ENCODE measurements at places on chromosomes 16 and 17.

DNA sequence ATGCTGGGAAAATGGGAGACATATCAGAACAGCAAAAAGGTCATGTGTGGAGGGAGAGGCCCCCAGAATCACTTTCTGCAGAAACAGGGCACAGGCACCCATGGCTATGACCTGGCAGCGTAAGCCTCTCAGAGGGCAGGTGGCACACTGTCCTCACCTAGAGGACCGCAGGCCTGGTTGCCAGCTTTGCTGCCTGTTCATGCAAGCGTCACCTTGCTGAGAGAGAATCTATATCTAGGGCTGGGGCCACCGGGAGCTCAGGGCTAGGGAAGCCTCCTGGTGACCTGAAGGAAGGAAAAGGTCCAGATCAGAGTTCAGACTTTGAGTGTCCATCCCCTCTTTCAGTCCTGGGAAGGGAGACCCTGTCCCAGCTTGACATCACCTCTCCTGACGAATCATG is 78.7 kb downstream of the GOSR1 start:
- H3K27ac ChIP-seq: no peak overlapping the region
- no peak overlapping the region for H3K4me3 ChIP-seq
- no peak for DNase-seq
- H3K36me3 ChIP-seq: no peaks in the 10 kb centered on the region
- no peaks in the 10 kb centered on the region for H3K27me3 ChIP-seq

DNA sequence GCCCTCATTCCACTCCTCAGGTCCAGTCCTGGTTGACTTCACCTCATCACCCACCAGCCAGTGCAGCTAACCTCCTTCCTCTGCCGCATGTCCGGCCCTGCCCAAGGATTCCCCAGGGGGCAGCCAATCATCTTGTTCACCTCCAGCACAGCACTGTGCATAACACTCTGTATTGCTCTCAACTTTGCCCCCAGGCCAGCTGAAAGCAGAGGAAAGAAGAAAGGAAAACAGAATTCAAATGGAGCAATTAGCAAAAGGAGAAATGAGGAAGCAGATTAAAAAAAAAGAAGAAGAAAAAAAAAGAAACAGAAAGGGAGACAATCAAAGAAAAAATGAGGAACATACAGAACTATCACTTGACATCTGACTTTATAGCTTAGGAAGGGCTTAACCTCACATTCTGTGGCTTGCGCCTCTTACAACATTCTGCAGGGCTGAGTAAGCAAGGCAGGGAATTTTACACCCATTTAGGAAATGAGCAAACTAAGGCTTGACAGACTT is 26.1 kb downstream of the GAS7 start:
- no peak for DNase-seq
- H3K27me3 ChIP-seq: no peaks in the 10 kb centered on the region
- peaks cover 8% of the 10 kb centered on the region for H3K4me1 ChIP-seq
- H3K27ac ChIP-seq: peak overlapping the region; percentile 52
- no peak overlapping the region for H3K4me3 ChIP-seq
- H3K36me3 ChIP-seq: no peaks in the 10 kb centered on the region

DNA sequence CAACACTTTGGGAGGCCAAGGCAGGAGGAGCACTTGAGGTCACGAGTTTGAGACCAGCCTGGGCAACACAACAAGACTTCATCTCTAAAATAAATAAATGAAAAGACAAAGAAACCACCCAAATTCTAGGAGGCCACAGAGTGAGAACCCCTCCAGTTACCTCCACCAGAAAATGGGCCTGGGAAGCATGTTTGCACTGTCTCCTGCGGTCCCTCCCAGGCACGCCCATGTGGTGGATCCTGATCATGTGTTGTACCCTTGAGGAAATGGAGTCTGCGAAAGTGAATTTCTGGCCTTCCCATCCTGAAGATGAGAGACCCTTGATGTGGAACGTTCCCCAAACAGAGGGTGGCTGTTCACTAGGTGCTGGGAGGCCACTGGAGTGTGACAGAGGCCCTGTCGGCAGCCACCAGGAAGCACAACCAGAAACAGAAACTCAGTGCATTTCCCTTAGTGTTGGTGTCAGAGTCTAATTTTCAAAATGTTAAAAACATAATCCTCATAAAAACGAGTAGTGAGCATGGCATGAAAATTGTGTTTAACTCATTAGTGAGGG is 19.2 kb upstream of the USP22 start:
- no peaks in the 10 kb centered on the region for H3K36me3 ChIP-seq
- DNase-seq: no peak
- H3K27me3 ChIP-seq: no peaks in the 10 kb centered on the region
- no peak overlapping the region for H3K4me3 ChIP-seq
- H3K27ac ChIP-seq: no peak overlapping the region
- no peaks in the 10 kb centered on the region for H3K4me1 ChIP-seq

DNA sequence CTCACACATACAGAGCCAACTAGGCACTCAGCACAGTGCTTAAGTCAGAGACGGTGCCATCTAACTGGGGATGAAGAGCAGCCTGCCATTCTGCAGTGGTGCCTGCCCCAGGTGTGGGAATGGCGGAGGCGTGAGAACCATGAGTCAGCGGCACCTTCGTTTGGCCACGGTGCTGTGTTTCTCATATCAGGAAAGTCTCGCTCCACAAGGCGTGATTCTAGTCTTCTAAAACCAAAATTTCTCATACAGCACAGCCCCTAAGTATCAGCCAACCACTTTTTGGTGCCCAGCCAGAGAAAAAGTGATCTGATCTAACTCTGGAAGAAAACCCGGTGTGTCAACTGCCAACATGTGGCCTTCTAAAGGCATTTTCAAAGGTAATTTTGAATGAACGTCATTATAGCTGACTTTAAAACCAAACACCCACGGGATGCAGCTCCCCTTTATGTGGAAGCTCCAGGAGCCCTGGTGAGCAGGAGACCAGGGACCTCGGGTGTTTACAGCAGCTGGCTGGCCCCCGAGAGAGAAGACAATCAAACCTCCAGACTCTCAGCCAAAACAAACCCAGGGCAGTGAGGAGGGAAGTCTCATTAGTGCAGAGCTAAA is 54.6 kb downstream of the ABCC12 start:
- H3K27ac ChIP-seq: no peak overlapping the region
- H3K27me3 ChIP-seq: no peaks in the 10 kb centered on the region
- H3K36me3 ChIP-seq: no peaks in the 10 kb centered on the region
- H3K4me3 ChIP-seq: no peak overlapping the region

DNA sequence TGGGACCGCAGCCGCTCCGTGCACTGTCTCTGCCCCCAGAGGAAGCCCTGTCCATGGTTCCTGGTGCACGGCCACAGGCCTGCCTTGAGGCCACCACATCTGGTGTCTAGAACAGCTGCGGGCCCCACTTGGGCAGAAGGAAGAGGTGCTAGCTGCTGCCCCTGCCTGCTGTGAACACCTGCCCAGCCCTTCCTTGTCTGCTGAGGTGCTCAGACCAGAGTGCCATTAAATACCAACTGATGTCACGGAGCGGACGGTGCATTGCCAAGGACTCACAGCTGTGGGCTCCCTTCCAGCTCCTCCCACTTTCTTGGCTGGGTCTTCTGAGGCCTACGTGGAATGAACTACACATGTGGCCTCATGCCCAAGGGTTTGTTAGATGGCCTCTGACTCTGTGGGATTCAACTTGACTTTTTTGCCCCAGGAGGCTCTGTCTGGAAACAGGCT is 146.1 kb downstream of the RAB11FIP4 start:
- H3K4me3 ChIP-seq: no peak overlapping the region
- H3K4me1 ChIP-seq: peaks cover 8% of the 10 kb centered on the region
- H3K27me3 ChIP-seq: no peaks in the 10 kb centered on the region
- no peak overlapping the region for H3K27ac ChIP-seq

- no peak for DNase-seq
- no peaks in the 10 kb centered on the region for H3K27me3 ChIP-seq
- H3K36me3 ChIP-seq: peaks cover 13% of the 10 kb centered on the region
- no peak overlapping the region for H3K27ac ChIP-seq
- peaks cover 8% of the 10 kb centered on the region for H3K4me1 ChIP-seq
These were observed 145.5 kb downstream of the MSI2 start for GRCh38 chr17:57401556-57402488.

DNA sequence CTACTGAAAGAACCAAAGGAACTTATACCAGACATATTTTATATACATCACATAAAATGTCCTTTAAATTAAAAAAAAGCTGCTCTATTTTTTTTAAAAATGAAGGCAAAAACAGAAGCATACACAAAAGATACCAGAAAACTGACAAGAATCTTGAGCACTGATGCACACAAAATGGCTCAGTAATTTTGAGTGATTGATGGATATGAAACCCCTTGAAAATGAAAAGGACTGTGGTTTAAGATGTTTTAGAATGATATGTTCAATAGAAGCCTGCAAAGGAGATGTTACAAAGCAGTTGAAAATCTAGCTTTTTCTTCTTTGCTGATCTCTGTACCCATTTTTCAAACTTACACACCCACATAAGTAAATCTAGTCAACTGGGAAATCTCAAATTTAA is 2.7 kb downstream of the C16orf87 start:
- no peaks in the 10 kb centered on the region for H3K27me3 ChIP-seq
- H3K4me1 ChIP-seq: peaks cover 3% of the 10 kb centered on the region
- no peaks in the 10 kb centered on the region for H3K36me3 ChIP-seq
- no peak for DNase-seq

DNA sequence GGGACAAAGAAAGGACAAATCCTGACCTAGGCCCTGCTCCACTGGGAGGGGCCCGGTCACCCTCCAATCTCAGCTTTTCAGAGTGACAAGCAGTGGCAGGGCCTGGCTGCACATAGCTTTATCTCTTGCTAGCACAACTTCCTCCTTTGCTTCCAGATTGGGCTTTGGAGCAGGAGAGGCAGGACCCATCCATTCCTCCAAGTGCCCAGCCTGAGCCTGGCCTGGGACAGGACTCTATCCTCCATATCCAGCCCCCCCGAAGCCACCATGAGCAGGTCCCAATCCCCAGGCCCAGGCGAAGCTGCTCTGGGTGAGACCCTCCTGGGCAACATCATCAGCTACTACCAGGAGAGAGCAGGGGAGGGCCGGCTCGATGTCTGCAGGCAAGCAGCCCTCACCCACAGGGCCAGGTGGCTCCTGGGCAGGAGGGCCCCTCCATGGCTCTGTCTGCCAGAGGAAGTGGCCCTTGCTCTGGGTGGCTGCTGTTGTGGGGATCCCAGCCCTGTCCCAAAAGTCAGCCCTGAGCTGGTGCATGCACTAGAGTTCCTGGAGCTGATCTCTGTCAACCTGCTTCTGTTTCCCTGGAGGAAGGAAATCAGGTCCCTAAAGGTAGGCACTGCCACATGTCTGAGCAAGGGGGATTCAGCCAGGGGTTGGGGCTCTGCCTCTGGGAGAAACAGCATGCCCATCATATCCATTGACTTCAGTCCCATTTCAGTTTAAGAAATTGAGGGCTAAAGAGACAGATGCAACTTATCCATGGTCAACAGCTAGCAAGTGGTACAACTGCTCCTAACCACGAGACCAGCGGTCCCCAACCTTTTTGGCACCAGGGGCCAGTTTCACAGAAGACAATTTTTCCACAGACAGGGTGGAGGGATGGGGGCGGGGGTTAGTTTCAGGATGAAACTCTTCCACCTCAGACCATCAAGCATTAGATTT is 58.9 kb downstream of the TK2 start:
- no peak overlapping the region for H3K27ac ChIP-seq
- no peak overlapping the region for H3K4me3 ChIP-seq
- no peaks in the 10 kb centered on the region for H3K27me3 ChIP-seq
- H3K36me3 ChIP-seq: no peaks in the 10 kb centered on the region
- no peak for DNase-seq
